Endothelial cell (in vitro differentiated cells): ENCODE measurements at places on chromosomes 12 and 14. TPM values are rescaled to one million over a fixed set of nuclear protein-coding genes. Genes with fewer than 3 reads are reported as not detected.

DNA sequence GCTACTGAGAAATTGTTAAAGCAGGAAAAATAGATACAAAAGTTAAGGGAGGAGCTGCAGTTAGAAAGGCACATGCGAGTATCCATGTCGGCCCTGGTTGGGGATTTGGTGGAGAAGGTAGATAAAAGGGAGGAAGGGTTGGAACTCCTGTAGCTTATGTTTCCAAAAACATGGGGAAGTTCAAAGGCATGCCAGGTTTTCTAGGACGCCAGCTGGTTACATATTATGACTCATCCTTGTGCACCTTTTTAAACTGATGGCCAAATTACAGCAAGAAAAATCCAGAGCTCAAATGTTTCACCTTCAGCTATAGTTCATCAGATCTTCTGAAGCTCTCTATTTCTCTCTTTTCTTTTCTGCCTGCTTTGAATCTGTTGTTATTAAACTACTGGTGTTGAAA, 13.2 kb upstream of the MAP4K5 start:
- no peak for DNase-seq

- no peak for DNase-seq
These were observed 24.2 kb downstream of the DPF3 start for GRCh38 chr14:72869407-72870329.

- DNase-seq: no peak
These were observed 417.0 kb downstream of the DPF3 start for GRCh38 chr14:72476657-72477499.

GRCh38 chr12:12278899-12279298, 12.1 kb upstream of the LRP6 start:
- DNase-seq: no peak

- DNase-seq: no peak
These were observed 22.3 kb downstream of the MNAT1 start for GRCh38 chr14:60756847-60757246.

DNA sequence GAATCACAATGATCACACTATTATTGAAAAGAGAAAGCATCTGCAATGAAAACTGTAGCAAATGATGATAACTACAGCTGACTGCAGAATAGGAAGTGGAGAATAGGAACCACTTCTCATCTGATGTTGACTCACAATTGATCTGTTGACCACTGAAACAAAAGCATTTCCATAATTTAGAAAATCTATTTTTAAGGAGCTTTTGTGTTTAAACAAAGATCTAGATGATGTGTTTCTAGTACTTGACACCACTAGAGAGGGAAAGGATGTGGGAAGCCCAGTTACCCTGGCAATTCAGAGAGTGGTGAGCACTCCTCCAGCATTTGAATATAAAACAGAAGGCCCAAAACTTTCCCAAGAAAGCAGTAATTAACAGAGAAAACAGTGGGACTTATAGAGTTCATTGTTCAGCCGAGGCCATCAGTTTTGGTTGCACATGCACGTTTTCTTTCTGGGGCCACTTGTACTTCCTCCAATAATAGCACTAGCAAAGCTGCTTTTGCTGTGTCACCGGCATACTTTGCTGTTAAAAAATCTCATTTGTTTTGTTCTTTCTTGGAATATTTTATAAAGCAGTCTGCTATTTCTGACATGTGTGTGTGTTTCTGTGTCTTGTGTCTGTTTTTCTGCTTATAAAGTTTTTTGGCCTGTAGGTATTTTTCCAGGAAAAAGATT, 76.1 kb upstream of the HECTD1 start:
- no peak for DNase-seq

DNA sequence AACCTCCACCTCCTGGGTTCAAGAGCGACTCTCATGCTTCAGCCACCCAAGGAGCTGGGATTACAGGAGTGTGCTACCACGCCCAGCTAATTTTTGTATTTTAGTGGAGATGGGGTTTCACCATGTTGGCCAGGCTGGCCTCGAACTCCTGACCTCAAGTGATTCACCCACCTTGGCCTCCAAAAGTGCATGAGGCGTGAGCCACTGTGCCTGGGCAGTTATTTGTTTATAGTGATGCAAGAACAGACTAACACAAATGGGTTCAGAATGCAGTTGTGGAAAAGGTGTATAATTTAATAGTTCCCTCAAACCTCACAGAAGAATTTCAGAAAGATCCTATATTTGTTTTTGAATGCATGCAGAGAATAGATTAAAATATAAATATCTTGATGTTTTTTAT, 447.1 kb downstream of the ZFP36L1 start:
- DNase-seq: no peak

DNA sequence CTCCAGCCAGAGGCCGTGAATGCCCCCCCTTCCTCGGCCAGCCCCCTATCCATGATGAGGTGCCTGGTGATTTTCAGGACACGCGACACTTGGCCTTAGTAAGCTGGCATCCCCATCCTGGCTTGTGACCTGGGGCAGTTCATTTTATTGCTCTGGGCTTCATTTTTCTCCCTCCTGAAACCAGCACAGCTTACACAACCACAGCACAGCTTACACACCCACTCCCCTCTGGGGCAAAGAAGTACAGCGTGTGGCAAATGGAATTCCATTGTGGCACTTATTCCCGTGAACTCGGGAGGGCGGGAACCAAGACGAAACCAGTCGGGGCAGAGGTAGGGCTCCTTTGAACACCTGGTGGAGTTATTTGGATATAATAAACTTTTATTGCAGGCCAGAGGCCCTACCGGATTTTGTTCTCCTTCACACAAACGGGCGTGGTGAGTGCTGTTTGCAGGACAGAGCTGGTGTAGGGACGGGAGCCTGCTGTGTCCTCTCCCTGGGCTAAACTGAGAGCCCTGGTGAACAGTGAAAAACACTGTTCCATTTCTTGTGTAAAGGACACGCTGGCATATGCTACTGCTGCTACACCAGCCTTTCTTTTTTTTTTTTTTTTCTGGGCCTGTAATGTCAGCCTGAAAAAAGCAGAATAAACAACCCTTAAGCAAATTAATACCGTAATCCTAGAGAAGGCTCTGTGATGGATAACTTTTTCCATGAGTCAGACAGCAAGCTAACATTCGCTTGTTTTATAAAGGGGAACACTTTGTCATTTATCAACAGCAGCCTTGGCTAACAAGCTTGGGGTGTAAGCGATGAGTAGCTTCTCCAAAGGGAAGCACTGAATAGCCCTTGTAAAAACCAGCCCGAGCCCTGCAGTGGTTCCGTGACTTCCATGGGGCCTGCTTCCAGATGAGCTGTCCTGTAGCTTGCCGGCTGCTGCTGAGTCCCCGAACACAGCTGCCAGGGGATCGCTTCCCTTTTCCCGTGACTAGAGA, 29.3 kb downstream of the CD9 start:
- no peak for DNase-seq

- DNase-seq: no peak
These were observed 17.2 kb downstream of the ADCY6 start for GRCh38 chr12:48771588-48772112.

DNA sequence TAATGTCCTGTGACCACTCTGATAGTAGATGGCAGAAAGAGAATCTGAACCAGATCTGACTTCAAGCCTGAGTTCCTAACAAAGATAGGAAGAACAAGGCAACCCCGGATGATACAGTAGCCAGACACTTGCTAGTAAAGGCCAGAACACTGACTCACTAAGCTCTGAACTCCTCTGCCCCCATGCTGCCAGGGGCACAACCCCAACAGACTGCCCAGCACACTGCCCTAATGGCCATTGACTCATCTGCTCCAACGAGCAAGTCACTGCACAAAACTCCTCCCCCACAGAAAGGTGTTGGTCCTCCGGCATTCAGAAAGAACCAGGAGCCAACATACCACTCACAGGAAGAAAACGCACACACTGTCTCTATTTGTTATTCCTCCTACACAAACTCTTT, 179.6 kb upstream of the NUDT4 start:
- DNase-seq: no peak

The FAM90A1 gene
- not detected for total RNA-seq

The C3AR1 gene
- 0.49 TPM for total RNA-seq

The AGAP2 gene
- 27.0 TPM for total RNA-seq

The C12orf56 gene
- total RNA-seq: 0.62 TPM

The MFAP5 gene
- 0.31 TPM for total RNA-seq

The FLRT2 gene
- total RNA-seq: 7.8 TPM

The PCK2 gene
- 23.9 TPM for total RNA-seq
